ENCODE measurements at places on chromosomes 12 and 14.

DNA sequence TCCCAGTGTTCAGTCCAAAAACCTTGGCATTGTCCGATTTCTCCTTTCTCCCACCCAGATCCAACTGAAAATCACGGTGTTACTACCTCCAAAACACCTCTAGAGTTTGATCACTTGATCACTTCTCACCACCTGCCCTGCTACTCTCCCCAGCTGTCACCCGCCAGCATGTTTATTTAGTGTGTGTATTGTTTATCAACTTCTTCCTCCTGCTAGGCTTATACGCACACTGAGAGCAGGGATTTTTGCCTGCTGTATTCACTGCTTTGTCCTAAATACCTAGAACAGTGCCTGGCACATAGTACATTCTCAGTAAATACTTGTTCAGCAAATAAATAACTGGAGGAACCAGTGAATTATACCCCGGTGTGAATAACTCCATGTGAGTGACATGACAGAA lies 5.0 kb downstream of the BDKRB1 start:
- no peak for DNase-seq

DNA sequence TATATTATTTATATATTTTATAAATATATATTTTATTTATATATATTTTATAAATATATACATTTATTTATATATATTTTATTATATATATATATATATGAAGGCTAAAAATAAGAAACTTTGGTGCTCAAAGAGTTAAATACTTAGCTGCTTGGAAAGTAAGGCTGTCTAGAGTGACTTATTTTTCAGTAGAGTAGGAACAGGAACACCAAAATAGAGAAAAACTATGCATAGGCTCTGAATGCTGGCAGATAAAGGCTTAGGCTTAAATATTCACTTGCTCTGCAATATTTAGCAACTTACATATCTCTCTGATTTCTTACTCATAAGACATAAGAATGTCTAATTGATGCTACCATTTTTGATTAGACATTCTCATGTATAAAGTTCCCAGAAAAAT lies 991.2 kb downstream of the VRK1 start:
- no peak for DNase-seq

GRCh38 chr12:12212769-12213168 lies 54.1 kb downstream of the LRP6 start:
- DNase-seq, result no peak

DNA sequence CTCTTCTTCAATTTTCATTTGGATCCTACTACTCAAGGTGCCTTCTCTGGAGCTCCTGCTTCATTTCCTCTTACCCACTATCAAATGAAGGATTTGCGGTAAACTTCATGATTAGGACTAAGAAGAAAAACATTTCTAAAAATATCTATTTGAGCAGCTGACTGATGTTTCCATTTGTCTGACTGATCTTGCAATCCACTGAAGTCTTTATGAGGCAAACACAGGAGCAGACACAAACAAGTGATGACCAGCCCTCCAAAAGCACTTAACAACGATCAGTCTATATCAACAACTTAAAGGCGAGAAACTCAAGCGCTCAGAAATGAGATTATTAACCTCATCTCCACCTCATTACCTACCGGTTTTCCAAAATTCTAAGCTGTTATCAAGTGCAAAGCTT lies 26.2 kb downstream of the OSBPL8 start:
- DNase-seq, result no peak

- DNase-seq, result no peak
These were observed 18.1 kb upstream of the MED13L start for GRCh38 chr12:116295327-116296263.

DNA sequence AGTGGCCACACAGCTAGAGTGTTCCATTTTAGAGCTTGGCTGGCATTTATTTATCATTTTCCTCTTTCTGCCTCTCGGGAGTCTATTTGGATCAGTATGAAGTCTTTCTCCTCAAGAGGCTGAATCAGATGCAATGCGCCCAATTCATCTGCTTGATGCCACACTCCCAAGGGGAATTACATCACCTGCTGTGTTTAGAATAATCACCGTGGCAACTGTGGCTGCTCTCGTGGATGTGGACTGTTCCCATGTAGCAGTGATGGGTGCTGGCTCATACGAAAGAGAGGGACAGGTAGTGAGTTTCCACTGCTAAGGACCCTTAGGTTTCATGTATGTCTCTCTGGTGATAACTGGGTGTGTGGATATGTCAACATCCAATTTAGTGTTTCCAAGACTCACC lies 70.7 kb downstream of the SRRM4 start:
- DNase-seq, result no peak

DNA sequence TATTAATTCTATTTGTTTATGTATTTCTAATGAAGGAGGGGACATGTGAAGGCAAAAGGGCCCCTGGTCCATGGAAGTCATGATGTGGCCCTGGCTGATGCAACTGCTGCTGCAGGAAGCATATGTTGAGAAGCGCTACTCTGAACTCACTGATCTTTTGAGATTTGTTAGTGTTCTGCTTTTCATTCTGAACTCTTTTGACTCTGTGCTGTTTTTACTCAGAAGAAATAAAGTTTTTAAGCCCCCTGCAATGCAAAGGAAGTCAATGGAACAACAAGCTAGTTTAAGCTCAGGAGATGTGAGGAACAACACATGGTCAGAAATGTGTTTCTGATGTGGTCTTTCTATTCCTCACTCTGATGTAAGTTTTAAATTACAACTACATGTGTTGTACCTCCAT lies 88.9 kb upstream of the BTG1 start:
- no peak for DNase-seq

DNA sequence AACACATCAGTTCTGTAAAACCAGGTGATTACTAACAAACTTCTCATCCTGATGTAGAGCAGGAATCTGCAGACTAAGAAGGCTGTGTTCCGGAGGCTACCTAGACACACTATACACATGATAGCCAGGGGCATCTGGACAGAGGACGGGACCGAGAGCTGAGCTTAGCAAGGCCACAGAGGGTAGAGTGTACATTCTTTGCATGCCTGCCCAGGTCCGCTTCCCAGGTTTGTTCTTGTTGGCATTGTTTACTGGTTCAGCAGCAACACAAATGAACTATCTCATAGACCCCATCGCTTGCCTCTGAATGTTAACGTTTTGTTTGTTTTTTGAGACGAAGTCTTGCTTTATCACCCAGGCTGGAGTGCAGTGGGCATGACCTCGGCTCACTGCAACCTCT lies 17.7 kb upstream of the TEAD4 start:
- no peak for DNase-seq

DNA sequence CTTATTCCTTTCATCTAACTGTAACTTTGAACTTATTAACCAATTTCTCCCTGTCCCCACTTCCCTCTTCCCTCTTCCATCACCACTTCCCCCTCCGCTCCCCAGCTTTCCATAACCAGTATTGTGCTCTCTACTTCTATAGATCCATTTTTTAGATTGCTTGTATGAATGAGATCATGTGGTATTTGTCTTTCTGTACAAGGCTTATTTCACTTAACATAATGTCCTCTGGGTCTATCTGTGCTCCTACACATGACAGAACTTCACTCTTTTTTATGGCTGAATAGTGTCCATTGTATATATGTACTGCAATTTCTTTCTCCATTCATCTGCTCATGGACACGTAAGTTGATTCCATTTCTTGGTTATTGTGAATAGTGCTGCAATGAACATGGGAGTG lies 14.4 kb downstream of the ERP27 start:
- no peak for DNase-seq

DNA sequence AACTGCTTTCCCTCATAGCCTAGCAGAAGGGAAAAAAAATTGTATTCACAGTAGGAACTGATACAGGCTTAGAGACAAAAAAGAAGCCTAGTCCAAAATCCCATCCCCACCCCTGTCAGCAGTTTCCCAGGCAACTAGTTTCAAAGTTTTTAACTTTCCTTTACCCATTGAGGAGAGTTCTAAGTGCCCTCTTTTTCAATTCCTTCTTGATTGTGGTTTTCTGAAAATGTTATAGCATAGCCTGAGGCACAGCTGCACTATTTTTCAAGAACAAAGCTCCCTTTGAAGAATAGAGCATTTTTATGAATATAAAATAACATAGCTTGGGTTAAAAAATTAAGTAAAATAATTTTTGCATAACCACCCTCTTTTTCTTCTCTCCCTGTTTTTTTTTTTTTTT lies 81.6 kb downstream of the IPO8 start:
- DNase-seq, result no peak

GRCh38 chr14:55749201-55749812 lies 169.3 kb downstream of the KTN1 start:
- no peak for DNase-seq

DNA sequence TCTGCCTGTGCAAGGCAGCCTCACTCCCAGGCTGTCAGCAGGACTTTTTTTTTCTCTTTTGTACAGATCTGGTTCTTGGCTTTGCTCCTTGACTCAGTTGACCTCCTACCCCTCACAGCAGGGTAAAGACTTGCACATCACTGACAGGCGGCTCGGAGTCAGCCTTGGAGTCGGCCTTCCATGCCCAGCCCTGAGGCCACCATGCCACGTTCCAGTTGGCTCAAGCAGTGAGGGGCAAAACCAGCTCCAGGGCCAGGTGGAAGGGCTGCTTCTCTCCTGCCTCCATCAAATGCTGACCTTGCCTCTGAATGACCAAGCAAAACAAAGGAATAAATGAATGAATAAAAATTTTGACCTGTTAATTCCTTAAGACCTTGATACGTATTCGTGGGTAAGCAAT lies 27.6 kb downstream of the JAG2 start:
- no peak for DNase-seq

DNA sequence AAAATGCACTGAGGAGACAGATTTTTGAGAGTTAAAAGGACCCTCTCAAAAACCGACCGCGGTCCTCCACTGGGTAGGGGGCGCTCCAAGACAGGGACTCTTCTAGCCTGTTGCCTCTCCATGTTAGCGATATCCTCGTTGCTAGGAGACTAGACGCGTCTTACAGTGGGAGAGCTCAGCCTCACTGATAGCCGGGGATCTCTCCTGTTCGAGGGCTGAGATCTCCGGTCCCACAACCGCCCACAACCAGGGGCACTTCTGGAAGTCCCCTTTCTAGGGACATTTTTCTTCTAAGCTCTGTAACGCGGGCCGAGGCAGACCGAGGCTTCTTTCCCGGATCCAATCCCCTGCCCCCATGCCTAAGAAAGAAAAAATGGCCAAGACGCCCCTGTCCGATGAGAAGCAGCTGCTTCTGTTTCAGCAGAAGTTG lies 21.3 kb downstream of the FKBP11 start:
- DNase-seq, result peak; percentile 70

- no peak for DNase-seq
These were observed 20.2 kb upstream of the FAM234B start for GRCh38 chr12:13023811-13024530.

GRCh38 chr14:24249230-24250021 lies 7.0 kb upstream of the TINF2 start:
- no peak for DNase-seq

- DNase-seq, result no peak
These were observed 102.5 kb downstream of the FGD4 start for GRCh38 chr12:32501835-32502333.

GRCh38 chr12:108016022-108016564 lies 113.0 kb upstream of the WSCD2 start:
- DNase-seq, result no peak

GRCh38 chr12:88756917-88757316 lies 176.6 kb upstream of the KITLG start:
- no peak for DNase-seq

- DNase-seq, result no peak
These were observed 12.9 kb upstream of the CORO1C start for GRCh38 chr12:108744021-108744897.

GRCh38 chr14:104972301-104973134 lies 5.7 kb downstream of the AHNAK2 start:
- no peak for DNase-seq

GRCh38 chr14:65940056-65940735 lies 527.7 kb downstream of the FUT8 start:
- no peak for DNase-seq

GRCh38 chr14:90383731-90384542 lies 12.9 kb upstream of the CALM1 start:
- DNase-seq, result peak; percentile 29

DNA sequence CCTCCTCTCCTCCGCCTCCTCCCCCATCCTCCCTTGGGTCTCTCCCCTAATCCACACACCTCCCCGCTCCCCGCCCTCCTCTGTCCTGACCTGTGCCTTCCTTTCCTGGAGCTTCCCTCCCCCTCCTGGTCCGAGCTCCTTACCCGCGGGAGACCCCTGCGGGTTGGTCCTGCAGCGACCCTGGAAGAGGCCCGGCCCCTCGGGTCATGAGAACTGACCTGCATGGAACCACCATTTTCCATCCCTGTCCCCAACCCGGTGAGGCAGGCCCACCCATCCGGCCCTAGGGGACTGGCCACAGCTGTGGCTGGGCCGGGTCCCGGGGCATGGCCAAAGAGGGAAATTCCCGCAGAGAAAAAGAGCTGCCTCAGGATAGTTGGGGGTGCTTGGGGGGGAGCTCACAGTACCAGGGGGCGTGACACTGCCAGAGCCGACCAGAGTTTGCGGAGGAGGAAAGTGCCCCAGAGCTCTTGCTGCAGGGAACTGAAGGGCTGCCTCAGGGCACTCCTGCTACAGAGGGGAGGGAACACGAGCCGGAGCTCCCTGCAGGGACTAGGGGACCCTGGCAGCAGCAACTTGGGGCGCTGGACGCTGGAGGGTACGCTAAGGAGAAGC lies 613 bp downstream of the ARHGEF40 start:
- no peak for DNase-seq

DNA sequence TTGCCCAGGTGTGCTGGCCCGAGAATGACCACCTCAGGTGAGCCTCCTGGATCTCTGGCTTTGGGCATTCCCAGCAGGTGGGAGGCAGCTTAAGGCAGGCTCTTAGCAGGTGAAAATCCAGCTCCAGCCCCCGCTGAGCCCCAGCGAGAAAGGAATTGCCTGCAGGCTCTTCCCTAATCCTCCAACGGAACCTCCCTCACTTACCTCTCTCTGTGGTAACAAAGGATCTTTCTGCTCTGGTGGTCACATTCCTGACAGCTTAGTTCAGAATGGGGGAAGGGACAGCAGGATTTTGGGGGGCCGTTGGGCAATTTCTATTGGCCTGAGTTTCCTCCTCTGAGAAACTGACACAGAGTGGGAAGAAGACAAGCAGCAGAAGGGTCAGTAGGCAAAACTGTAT lies 116.0 kb upstream of the LHX5 start:
- DNase-seq, result no peak

DNA sequence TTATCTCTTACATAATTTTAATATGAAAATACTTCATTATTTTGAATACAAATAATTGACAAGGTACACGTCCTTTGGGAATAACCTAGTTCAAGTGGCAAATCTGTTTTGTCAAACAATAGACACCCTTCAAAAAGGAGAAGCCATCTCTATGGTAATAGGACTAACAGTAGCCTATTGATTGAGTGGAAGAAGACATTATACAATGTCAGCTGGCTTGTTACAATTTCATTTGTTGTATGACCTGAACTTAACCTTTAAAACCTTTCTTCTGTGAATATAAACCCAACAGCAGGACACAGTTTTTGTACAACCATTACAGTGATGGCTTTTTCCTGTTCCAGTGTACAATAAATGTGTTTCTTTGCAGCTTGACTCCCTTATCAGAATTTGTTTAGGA lies 8.1 kb downstream of the TMEM260 start:
- DNase-seq, result no peak

DNA sequence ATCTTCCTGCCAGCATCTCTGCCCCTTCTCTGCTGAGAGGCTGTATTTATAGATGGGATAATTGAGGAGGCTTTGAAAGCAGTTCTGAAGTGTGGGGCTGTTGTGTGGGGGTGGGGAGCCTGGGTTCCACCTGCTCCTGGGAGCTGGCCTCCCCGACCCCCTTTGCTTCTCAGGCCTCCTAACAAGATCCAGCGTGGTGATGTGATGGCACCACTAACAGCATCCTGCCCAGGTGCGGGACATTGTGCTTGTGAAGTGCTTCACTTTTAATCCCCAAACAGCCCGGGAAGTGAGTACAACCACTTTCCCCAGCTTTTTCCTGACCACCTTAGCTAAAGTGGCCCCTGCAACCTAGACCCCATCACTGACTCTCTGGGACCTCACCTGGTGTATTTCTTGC lies 95.1 kb upstream of the NRXN3 start:
- DNase-seq, result no peak

Data from stimulated activated CD8-positive, alpha-beta memory T cell treated with anti-CD3 and anti-CD28 coated beads, Interleukin-2, amount 100 ng/mL, for 48 hours (primary cell).